ENCODE measurements at places on chromosomes 7 and 10.

- no peak for DNase-seq
Observed at GRCh38 chr10:75939541-75939940, 508.1 kb downstream of the LRMDA start.

- no peak for DNase-seq
Observed at GRCh38 chr7:4033996-4034395, 648.1 kb upstream of the FOXK1 start.

DNA sequence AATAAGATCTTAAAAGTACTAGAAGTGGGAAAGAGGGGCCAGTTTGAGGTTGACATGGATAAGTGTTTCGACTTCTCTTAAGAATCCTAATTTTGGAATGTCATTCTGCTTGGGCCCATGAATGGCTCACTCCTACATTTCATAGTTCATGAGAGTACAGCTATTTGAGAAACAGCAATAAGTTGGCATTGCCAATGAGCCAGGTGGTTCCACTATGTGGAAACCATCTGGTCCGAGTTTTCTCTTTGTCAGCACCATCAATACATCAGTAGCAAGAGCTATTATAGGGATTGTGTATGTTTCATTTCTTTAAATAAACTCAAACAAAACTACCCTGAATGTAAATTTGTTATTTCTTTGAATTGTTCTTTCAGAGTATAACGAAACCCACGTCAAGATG lies 78.1 kb upstream of the NEBL start:
- no peak for DNase-seq

GRCh38 chr10:68796605-68797004 lies 30.7 kb upstream of the STOX1 start:
- DNase-seq: no peak

DNA sequence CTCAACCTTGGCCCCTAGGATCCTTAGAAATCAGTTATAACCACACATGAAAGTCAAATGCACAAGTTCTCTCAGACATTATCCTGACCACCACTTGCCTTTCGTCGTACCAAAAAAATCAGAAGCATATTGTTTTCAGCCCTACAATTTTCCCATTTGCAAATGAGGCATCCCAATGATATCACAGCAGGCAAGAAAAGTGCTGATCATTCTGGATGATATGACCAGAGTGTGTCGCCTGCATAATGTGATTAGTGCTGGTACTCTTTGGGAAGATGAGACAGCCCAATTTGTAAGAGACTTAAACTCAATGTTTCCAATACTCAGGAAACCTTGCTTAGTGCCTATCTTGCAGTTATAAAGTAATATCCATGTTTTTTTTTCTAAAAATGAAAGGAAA lies 168.0 kb downstream of the SORCS1 start:
- no peak for DNase-seq

DNA sequence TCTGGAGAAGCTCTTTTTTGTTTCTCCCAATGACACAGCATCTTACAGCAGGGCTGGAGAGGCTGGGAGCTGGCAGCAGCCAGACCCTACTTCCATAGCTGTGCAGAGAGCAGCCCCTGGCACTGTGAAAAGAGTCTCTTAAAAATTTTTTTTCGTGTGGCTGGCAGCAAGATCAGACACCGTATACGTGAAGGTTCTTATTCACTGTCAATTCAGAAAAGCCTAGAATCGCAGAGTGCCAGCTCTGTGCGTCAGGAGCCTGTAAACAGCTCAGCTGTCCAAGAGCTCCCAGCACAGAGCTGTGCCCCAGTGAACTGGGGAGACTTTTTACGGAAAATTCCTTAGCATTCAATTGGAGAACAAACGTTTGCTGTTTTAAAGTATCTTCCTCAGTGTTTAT lies 6.5 kb downstream of the BAG3 start:
- DNase-seq: no peak

DNA sequence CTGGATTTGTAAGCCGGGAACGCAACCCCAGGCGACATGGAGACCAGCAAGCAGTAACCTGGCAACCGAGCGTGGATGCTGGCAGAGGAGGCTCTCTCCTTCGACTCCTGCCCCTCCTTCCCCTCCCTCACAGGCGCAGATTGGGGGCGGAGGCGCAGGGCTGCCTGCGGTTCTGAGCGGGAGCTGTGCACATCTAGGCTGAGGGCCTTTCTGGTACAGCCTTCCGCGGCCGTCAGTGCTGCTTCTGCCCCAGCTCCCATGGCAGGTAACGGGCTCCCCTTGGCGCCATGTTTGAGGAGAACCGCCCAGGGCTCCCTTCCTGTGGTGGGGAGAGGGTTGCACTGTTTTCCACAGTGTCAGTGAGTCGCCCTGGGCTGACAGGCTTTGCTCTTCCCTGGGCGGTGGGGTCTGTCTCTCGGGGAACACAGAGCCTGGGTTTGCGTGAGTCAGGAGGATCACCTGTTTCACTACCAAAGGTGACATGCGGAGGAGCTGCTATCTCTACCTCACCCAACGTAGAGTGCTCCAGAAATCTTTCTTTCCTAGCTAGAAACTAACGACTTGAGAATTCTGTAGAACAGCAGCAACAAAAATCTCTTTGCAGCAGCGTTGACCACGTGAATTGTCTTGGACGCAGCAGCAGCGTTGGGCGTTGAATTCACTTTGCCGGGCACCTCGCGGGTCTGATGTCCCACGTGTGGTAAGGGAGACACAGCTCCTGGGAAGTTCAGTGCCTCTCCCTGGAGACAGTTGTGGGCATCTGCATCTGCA lies 154.8 kb upstream of the COBL start:
- no peak for DNase-seq

- peak; percentile 76 for DNase-seq
Observed at GRCh38 chr7:128791121-128791971, at the start of gene CCDC136. Gene CCDC136 (plus strand): TSS chr7:128791968. CDS start chr7:128792412, 444 bp downstream.

Measured in T-cell (primary cell).